ENCODE measurements at places on chromosomes 2 and 18.

GRCh38 chr2:177606636-177607035 lies 214.1 kb downstream of the AGPS start:
- no peak for DNase-seq

GRCh38 chr2:8728305-8729015 lies 46.6 kb downstream of the ID2 start:
- DNase-seq, result no peak

DNA sequence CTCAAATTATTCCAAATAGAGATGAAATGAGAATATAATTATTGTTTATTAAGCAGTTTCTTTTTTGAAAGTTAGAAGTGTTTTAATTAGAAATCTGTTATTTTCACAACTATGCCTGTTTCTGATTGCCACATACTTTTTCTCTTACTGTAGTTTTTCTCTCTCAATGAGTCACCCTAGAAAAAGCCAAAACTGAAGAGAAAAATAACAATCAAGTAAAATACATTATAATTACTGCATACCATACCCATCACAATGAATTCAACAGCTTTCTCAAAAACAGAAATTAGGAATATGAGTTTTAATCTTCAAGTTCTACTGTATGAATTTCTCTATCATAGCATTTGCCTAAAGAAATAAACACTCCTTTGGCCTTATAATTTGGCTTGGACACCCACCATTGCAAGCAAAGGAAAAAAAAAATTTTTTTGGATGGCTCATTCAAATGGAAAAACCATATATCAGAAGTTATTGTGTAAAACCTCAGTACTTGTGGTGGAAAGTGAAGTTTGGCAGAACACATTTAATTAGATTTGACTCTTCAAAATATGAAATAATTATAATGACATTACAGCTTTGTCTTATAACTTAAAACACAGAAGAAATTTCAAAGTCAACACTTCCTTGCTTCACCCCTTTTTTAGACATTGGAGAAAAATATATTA lies 138.5 kb downstream of the DYM start:
- no peak for DNase-seq

GRCh38 chr2:235382179-235382578 lies 111.7 kb upstream of the AGAP1 start:
- no peak for DNase-seq

DNA sequence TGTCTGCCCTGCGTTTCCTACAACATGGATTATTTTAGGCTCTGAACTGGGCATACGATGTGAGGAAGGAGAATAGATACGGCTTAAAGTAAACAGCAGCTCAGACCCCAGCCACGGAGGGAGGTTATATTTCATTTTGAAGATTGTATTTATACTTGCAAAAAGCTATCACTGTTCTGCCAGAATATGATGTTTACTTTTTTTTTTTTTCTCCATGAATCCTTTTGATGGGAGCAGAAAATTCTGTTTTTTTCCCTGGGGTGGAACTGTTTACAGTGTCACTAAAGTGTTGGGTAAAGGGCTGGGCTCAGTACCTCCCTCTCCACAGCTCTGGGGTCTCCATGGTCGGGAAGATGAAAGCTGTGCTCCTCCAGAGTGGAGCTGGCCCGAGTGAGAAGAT lies 13.1 kb downstream of the PCARE start:
- DNase-seq, result no peak

- DNase-seq, result no peak
Measured at GRCh38 chr2:43030551-43031307, 195.7 kb downstream of the ZFP36L2 start.

DNA sequence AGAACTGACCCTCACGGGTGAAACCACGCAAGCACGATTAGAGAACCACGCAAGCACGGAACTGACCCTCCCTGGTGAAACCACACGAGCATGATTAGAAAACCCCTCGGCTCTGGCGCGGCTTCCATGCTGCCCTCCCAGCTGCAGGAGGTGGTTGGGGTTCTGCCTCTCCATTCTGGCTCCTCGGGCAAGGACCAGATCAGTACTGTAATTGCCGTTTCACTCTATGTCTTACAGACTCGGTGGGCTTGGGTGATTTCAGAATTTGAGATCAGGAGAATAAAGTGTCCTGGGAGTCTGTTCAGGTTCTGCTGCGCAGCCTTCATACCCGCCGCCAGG lies 58.3 kb upstream of the KCNG2 start:
- DNase-seq, result no peak

- no peak for DNase-seq
Measured at GRCh38 chr2:9445089-9445488, 21.6 kb downstream of the CPSF3 start.

- no peak for DNase-seq
Measured at GRCh38 chr2:108074150-108074549, 87.8 kb downstream of the SLC5A7 start.

DNA sequence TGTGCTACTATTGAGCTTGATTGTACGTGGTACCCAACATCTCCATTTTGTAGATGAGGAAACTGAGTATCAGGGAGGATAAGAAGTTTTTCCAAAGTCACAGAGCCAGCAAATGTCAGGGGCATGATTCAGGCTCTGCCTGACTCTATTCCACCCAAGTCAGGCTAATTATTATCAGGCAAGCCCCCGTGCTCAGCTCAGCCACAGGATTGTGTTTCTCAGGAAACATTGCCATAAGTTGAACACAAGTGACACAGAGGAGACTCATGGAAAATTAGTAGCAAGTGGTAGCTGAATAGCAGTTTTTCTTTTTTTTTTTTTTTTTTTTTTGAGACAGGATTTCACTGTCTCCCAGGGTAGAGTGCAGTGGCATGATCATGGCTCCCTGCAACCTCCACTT lies 260.5 kb downstream of the C1D start:
- DNase-seq, result no peak

DNA sequence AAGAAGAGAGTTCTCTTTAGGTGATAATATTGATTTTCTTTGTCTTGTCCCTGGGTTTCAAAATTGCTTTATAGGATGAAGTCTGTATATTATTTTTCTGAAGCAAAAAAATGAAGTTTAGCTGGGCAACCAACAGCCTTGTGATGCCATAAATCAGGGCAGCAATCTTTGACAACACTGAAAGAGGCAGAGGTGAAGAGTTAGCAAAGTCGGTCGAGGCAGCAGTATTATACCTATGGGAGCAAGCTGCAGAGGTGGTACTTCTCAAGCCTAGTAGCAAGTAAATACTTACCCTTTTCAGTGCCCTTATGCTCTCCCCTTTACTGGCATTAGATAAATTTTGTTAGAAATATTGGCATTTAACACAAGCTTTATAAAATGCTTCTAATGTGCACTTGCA lies 92.9 kb downstream of the NETO1 start:
- no peak for DNase-seq

GRCh38 chr2:43333101-43333655 lies 106.8 kb upstream of the ZFP36L2 start:
- no peak for DNase-seq

DNA sequence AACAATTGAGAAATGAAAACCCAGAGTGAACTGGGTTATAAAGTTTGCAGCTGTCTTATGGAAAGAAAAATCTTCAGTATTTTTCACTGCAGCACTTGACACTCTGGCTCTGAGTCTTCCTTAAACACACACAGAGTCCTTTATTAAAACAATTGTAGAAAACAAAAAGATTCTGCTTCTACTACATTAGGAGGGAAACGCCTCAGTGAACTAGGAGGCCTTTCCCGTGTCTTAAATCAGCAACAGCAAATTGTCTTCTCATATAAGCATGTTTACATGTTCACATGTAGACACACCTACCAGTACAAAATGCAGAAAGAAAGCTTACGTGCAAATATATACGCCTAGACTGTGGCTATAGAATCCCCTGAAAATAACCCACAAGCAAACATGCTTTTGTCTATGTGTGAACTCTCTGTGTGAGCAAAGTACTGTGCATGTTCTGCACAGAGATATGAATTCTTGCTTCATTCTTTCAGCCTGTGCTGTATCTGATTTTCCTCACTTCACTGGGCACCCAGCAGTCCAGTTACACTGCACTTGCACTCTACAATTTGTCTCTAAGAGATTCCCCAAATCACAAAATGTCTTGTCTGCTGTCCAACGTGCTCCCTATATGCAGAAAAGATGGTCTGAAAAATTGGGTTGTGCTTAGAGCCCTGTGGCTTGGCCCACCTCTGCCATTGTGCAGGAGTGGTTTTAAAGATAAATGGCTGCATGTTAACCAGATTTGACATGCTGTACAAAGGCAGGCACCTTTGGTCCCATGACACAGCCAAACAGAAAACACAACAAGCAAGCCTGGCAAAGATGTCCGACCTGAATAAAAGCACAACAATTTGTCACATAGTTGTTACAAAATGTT lies 24.5 kb downstream of the ZEB2 start:
- no peak for DNase-seq

DNA sequence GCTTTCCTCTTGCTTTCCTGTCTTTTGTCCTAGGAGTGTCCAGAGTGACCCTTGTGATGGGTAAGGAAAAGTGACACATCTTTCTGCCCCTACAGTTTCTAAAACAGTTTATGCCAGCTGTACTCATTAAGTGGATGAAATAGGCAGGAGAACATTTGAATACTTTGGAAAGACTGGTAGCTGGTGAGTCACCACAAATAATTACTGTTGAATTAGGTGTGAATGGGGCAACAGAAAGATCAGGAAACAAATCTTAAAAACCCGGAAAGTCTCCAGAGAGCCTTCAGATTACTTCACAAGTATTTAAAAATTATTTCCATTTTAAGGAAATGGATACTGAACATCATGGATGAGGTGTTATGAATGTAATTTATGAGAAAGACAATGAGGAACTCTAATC lies 278.5 kb downstream of the CLIP4 start:
- DNase-seq, result no peak

GRCh38 chr2:134336352-134336751 lies 82.5 kb downstream of the MGAT5 start:
- no peak for DNase-seq

GRCh38 chr2:217551252-217551899 lies 451.4 kb downstream of the TNS1 start:
- no peak for DNase-seq

- no peak for DNase-seq
Measured at GRCh38 chr2:36801088-36801487, 104.6 kb downstream of the VIT start.

- DNase-seq, result no peak
Measured at GRCh38 chr2:44126106-44126797, 42.4 kb upstream of the PPM1B start.

- DNase-seq, result no peak
Measured at GRCh38 chr2:106703161-106703560, 182.8 kb downstream of the ST6GAL2 start.

DNA sequence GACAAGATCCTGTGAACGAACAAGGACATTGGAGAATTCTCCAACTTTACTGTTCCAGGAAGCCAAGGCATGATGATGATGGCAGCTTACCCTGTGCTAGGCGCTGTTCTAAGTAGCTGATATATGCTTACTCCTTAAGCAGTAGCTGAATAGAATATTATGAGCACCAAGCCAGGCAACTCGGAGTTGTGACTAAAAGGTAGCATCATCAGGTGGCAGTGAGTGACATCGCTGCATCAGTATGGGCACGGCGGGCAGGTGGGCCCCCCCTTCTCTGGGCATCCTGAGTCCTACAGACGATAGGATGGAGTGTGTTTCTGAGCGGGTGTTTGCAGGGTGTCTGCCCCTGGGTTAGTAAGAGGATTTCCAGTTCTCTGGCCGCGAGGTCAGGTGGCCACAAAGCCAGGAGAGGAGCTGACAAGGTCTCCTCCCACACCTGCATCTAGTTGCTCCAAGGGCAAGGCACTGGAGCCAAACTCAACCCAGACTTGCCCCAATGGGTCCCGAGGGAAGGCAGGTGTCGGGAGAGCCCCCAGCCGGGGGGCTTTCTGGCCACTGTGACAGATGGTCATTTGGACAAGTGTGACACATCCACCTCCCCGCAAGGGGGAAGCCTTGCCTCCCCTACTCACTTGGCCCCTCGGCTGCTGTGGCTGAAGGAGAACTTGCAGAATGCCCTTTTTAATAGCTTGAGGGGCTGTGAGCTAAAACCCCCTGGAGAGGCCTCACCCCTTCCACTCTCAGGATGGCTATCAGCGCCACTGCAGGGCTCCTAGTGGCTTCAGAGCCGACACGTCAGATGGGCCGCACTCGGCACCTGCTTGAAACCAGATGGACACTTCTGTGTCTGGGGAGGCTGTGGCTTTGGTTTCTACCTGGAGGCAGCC lies 55.5 kb downstream of the CRACDL start:
- DNase-seq, result no peak

DNA sequence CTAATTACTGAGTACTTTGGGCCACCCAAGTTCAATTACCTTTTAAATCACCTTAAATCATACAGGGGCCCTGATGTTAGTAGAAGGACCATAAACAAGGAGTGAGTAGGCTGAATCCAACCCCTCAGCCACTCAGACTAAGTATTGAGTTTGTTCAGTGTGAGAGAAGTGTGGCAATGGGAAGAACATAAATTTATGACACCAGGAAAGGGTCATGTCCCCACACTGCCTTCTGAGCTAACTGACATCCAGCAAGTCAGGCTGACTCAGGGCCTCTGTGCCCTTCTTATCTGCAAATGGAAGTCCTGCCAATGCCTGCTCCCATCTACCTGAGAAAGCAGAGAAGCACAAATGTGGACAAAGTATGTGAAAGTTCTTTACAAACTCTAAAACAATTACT lies 12.9 kb downstream of the PLEKHM3 start:
- DNase-seq, result no peak

GRCh38 chr2:236343400-236344161 lies 79.4 kb upstream of the ASB18 start:
- peak; percentile 58 for DNase-seq

DNA sequence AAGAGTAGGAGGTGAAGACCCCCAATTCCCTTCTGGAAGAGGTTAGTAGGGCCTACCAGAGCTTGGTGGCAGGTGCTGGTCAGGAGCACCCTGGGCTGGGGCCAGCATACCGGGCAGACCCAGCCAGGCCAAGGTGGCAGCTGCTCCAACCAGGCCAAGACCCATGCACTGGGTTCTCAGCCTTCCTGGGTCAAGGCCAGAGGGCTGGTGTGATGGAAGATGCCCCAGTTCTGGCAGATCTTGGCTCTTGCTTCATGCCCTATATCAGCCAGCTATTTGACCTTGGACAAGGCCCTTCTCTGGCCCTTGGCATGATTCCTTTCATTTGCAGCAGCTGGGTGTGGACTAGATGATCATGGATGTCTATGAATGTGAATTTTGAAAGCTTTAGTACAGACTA lies 57.7 kb downstream of the PRKCE start:
- no peak for DNase-seq

DNA sequence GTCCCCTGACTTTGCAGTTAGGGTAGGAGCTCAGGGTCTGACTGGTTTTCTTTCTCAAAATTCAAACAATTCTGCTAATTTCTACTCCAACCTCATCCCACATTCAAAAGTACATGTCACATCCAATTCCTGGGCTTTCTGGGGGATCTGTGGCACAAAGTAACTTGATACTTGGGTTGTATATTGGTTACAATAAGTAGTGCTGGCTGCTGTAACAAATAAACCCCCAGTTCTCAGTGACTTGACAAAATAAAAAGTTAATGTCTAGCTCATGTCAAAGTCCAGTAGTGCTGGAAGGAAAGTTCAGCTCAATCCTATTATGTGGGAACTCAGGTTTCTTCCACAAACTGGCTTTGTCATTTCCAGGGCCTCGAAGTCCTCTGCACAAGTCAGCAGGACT lies 23.1 kb downstream of the LGALSL start:
- no peak for DNase-seq

All from neuronal stem cell (in vitro differentiated cells).